Body of pancreas (tissue), 4 donors: ENCODE measurements at places on chromosomes 3 and 15. TPM values are rescaled to one million over a fixed set of nuclear protein-coding genes. Genes with fewer than 3 reads are reported as not detected.

Gene TSEN2
- total RNA-seq, result 20.8 TPM

Gene INSYN1
- 1.3 TPM for total RNA-seq

Gene CFAP20DC
- 0.33 TPM for total RNA-seq

Gene FBXO40
- not detected for total RNA-seq

Gene ADPRH
- total RNA-seq, result 3.0 TPM

Gene CRYGS
- 3.6 TPM for total RNA-seq

Gene KBTBD13
- not detected for total RNA-seq

Gene LMAN1L
- not detected for total RNA-seq
